ENCODE measurements at places on chromosomes 16 and 17.
A peak's percentile ranks its signal among the peaks of the same experiment; 100 is the strongest.

GRCh38 chr16:8798174-8798527 lies 512 bp downstream of the PMM2 start:
- peak; percentile 27 for DNase-seq

DNA sequence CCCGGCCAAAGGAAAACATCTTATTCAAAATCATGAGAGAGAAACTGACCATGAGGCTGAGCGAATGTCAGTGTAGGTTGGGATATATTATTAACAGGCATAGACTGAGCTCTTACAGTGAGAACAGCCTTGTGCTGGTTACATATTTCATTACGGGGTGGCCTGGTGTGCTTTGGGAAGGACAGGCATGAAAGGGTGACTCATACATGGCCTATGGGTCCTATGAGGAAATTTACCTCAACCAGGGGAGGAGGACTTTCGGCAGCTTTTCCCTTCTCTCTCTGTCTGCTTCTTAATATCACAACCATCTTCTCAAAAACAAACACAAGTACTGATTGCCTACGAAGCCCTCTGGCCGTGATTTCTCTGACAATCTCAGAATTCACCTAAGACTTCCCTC lies 579.1 kb downstream of the CDH13 start:
- DNase-seq, result no peak

- no peak for DNase-seq
Observed at GRCh38 chr17:40497695-40498094, 3.7 kb downstream of the TNS4 start.

DNA sequence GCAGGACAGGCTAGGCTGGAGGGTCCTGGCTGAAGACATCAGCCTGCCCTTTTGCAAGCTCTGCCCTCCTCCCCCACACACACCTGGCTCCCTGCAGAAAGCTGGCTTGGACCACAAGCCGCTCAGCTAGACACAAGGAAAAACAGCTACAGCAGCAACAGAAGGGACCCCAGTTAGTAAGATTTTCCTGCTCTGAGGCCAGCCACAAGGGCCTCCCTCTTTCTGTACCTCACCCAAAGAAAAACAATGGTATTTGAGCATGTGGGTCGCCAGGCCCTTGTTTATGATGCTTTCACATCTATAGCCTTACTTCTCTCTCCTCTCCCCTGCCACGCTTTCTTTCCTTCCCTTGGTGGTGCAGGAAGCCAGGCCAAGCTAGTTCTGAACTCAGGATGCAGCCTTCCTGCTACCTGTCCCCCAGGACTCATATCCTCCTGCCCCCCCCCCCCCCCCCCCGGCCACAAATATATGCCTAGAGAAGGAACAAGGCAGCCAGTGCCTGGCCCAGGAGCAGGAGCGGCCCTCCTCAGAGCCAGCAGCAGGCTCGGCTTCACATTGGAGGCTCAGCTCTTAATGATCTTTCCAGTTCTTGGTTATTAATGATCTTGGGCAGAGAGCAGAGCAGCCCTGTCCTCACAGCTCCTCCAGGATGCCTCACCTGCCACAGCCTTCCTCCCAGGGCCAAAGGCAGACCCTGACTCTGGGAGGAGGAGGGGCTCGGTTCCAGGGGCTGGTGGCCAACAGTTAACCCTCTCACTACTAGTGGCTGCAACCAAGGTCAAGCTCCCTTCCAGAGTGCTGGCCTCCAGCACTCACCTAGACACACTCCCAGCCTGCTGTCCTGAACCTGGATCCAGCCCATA lies 19.5 kb downstream of the GRIN2C start:
- DNase-seq, result no peak

DNA sequence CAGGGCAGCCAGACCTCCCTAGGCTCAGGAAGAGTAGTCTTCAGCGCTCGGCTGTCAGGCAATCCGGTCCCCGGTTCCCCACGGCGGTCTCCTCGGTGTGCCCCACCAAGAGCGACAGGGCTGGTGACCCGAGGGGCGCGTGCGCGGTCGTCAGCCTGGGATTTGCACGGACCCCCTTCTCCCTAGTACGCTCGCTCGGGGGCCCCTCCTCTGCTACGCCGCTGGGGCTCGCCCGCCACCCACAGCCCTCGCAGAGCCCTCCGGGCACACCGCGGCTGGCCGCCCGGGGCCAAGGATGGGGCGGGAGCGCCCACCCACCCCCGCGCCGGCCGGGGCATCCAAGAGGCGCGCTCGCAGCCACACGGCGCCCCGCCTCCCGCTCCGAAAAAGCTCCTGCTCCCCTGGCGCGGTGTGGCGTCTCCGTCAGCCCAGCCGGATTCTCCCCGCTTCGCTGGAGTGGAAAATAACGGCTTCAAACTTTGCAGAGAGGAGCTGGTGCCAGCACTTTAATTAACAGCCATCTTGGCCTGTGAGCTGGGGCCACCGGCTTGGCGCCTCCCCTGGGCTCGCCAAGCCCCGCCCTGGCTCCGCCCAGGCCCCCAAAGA lies 2.1 kb upstream of the C1QL1 start:
- DNase-seq, result peak; percentile 49

DNA sequence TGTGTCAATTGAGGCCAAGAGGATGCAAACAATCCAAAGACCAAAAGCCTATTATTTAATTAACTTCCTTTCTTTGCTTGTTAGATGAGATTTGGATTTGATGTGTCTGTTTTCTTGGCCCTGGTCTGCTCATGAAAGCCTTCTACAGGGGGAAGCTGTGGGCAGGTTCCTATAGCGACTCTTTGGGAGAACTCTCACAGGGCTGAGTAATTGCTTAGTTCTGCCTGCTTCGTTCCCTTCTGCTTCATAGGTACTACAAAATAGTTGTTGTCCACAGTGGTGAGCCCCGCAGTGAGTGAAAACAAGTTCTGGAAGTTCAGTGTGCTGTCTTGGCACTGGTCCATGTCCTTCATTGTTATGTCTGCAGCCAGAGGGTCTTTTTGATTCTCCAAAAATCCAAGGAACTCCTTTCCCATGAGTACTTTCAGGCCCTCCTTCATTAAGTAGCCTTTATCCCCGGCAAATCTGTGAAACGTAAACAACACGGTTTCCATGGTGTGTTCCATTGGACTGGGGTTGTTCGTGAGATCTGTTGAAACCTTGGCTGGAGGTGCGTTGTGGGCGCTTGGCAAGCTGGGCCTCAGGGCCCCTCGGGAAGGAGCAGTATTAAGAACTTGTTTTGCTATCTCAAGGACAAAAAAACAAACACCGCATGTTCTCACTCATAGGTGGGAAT lies 30.0 kb upstream of the ANKRD40CL start:
- no peak for DNase-seq

DNA sequence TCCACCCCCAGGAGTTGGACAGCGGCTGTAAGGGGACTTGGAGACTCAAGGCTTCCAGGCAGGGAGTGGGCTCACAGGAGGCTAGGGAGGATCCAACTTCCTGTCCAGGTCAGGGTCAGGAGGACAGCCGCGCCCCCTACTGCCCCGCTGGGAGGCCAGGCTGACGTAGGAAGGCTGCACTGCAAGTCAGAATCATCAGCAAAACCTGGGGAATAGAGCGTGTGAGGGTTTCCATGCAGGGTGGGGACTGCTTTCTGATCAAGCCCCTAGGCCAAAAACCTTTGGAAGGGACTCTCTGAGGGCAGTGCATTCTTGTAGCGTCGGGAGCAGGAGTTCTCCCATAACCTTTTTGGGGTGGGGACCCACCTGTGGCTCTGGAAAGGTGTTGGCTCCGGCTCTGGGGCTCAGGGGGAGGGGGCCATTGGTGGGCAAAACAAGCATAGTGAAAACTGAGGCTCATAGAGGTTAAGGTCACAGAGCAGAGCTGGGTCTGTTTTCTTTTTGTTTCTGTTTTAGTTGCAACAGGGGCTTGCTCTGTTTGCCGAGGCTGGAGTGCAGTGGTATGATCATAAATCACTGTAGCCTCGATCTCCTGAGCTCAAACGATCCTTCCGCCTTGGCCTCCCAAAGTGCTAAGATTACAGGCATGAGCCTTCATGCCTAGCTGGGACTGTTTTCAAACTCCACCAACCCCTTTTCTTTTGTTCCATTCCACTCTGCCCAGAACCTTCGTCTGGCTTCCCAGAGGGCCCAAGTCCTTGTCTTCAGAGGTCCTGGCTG lies 22.1 kb downstream of the RAI1 start:
- no peak for DNase-seq

DNA sequence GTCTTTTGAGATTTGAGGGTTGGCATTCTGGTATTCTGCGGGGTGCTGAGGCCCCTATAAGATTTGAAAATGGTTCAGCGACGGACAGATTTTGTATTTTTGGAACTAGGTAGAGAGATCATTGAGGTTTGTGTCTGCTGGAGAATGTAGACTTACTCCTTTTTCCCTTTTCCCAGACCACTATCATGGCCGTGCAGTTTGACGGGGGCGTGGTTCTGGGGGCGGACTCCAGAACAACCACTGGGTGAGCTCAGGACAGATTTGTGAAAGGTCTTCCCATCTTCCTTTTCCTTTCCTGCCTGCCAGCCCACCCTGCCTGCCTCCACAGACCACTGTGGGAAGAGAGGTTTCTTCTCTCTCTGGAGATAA lies 572 bp downstream of the PSMB6 start:
- peak; percentile 55 for DNase-seq
